ENCODE measurements at places on chromosomes 3 and 15. TPM values are rescaled to one million over a fixed set of nuclear protein-coding genes. Genes with fewer than 3 reads are reported as not detected.

DNA sequence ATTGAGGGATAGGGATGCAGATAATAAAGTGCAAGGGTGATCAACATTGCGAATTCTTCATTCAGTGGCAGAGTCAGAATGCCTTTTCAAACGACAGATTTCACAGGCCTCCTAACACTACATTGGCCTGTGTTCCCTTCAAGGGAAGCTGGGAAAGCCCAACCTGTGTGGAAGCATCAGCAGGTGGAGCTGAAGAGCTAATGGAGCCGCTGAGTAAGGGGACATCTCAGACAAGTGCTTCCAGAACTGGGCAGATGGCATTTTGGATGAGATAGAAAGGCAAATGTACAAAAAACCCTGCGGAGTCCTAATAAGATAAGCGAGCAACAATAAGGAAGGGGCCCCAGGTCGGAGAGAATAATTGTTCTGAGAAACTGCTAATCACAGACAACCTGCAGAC is 8.5 kb upstream of the SLC24A5 start:
- no peak overlapping the region for H3K4me3 ChIP-seq
- no peaks in the 10 kb centered on the region for H3K36me3 ChIP-seq
- no peaks in the 10 kb centered on the region for H3K4me1 ChIP-seq

Gene SAMD7
- total RNA-seq, result not detected

- H3K4me1 ChIP-seq, result no peaks in the 10 kb centered on the region
- no peak overlapping the region for H3K4me3 ChIP-seq
- DNase-seq, result no peak
- no peak overlapping the region for H3K27ac ChIP-seq
- H3K36me3 ChIP-seq, result no peaks in the 10 kb centered on the region
These were observed 336.5 kb upstream of the TGFBR2 start for GRCh38 chr3:30269751-30270445.

DNA sequence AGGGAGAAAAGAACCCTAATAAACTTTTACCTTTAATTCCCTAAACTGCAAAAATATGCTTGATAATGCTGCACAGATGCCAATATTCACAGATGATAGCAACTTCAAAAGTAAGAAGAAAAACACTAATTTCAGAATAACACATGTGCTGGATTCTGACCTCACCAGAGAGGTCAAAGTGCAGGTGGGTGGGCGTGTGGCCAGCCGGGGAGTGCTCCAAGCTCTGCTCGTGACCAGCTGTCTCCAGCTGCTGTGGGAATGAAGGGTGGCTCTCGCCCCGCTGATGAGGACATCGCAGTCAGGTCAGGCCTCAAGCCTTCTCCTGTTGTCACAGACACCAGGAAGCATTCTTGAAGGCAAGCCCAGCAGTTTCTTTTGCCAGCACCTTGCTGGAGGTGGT is 57.1 kb downstream of the ADAMTS17 start:
- H3K4me3 ChIP-seq, result no peak overlapping the region
- H3K27me3 ChIP-seq, result no peaks in the 10 kb centered on the region
- H3K4me1 ChIP-seq, result peaks cover 12% of the 10 kb centered on the region
- 0 out of 2 replicates have a peak overlapping the region, but pooled peaks have one; percentile 14 for H3K27ac ChIP-seq

Gene XIRP1
- 0.91 TPM for total RNA-seq

Gene SLC41A3
- 32.5 TPM for total RNA-seq

Gene DPPA4
- total RNA-seq, result not detected

GRCh38 chr3:177294221-177294620 is 96.9 kb upstream of the TBL1XR1 start:
- H3K27ac ChIP-seq, result no peak overlapping the region
- H3K36me3 ChIP-seq, result no peaks in the 10 kb centered on the region
- no peaks in the 10 kb centered on the region for H3K27me3 ChIP-seq
- no peaks in the 10 kb centered on the region for H3K4me1 ChIP-seq

Gene SEMA3F
- 9.3 TPM for total RNA-seq

Gene CCDC54
- not detected for total RNA-seq

Gene P2RY12
- total RNA-seq, result not detected

Gene HACD2
- 37.0 TPM for total RNA-seq

GRCh38 chr15:66038387-66039116 is 169.3 kb downstream of the RAB11A start:
- no peak overlapping the region for H3K27ac ChIP-seq
- no peak overlapping the region for H3K4me3 ChIP-seq
- DNase-seq, result peak; percentile 20
- no peaks in the 10 kb centered on the region for H3K4me1 ChIP-seq
- no peaks in the 10 kb centered on the region for H3K27me3 ChIP-seq

DNA sequence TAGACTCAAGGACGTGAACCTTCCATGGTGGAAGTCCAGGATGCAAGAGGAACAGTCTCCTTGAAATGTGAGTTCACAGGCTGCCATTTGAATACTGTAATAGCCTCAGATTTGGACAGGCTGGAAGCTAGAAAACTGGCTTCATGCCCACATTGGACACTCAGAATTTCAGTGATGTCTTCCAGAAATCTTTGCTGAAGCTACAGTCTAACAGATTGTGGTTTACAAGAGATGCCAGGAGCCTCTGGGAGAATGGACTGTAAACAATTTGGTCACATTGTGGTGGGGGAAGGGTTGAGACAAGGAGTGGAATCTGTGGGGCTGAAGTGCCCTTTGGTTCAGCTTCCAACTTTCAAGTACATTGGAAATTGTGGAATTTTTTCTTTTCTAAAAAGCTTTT is 252.0 kb upstream of the PROK2 start:
- no peak overlapping the region for H3K27ac ChIP-seq
- no peak for DNase-seq
- H3K36me3 ChIP-seq, result no peaks in the 10 kb centered on the region
- H3K4me1 ChIP-seq, result no peaks in the 10 kb centered on the region
- no peaks in the 10 kb centered on the region for H3K27me3 ChIP-seq

Gene GPR149
- not detected for total RNA-seq

Gene GOLGA8K
- 0.26 TPM for total RNA-seq

All from SJCRH30 (cell line).